ENCODE measurements at places on chromosomes 13 and 19.

- DNase-seq = no peak
Observed at GRCh38 chr13:76019421-76020044, 383.4 kb downstream of the LMO7 start.

GRCh38 chr19:17105556-17105955 lies 30.0 kb downstream of the MYO9B start:
- DNase-seq = no peak

- DNase-seq = no peak
Observed at GRCh38 chr19:38701455-38702063, 42.7 kb downstream of the CAPN12 start.

GRCh38 chr19:28640506-28640905 lies 572.4 kb downstream of the UQCRFS1 start:
- DNase-seq = no peak

- DNase-seq = no peak
Observed at GRCh38 chr13:66547685-66548084, 682.5 kb downstream of the PCDH9 start.

GRCh38 chr19:57406516-57407123 lies 4.3 kb upstream of the ZNF17 start:
- DNase-seq = peak; percentile 80

DNA sequence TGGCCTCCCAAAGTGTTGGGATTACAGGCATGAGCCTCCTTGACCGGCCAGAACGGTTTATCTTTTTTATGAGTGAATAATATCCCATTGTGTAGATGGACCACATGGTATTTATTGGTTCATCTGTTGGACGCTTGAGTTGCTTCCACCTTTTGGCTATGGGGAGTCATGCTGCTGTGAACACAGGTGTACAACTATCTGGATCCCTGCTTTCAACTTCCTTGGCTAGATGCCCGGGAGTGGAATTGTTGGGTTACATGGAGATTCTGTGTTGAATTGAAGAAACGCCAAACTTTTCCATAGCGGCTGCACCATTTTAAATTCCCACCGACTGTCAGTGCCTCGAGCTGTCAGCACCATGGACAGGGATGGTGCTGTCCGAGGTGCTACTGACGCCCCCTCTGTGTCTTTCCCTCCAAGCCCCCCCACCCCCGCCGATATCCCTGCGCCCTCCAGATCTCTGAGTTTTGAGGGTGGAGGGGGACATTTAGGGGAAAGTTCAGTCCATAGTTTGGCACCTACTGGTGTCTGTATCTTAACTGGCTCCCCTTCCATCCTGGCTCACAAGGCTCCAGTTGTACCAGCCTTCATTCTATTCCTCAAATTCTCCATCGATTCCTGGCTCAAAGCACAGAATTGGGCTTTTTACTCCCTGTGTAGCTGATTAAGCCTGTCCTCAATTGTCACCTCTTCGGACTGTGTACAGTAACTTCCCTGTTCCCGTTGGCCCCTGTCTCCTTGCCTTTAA lies 27.3 kb downstream of the PNPLA6 start:
- no peak for DNase-seq

Data from CD4-positive, alpha-beta T cell treated with Interleukin-12 subunit alpha and Interleukin-12 subunit beta, for 1 hour (primary cell).